ENCODE measurements at places on chromosomes 3 and 15. TPM values are rescaled to one million over a fixed set of nuclear protein-coding genes. Genes with fewer than 3 reads are reported as not detected.

DNA sequence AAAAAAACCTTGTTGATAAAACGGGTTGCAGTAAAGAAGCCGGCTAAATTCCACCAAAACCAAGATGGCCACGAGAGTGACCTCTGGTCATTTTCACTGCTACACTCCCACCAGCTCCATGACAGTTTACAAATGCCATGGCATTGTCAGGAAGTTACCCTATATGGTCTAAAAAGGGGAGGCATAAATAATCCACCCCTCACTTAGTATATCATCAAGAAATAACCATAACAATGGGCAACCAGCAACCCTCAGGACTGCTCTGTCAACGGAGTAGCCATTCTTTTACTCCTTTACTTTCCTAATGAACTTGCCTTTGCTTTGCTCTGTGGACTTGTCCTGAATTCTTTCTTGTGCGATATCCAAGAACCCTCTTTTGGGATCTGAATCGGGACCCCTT, 14.4 kb upstream of the CDC25A start:
- no peak for DNase-seq

The GP5 gene
- 0.71 TPM for polyA plus RNA-seq

GRCh38 chr15:52699457-52699856, 20.3 kb upstream of the ATOSA start:
- DNase-seq = no peak

- DNase-seq = no peak
Measured at GRCh38 chr15:47975427-47975826, 145.4 kb upstream of the SLC24A5 start.

DNA sequence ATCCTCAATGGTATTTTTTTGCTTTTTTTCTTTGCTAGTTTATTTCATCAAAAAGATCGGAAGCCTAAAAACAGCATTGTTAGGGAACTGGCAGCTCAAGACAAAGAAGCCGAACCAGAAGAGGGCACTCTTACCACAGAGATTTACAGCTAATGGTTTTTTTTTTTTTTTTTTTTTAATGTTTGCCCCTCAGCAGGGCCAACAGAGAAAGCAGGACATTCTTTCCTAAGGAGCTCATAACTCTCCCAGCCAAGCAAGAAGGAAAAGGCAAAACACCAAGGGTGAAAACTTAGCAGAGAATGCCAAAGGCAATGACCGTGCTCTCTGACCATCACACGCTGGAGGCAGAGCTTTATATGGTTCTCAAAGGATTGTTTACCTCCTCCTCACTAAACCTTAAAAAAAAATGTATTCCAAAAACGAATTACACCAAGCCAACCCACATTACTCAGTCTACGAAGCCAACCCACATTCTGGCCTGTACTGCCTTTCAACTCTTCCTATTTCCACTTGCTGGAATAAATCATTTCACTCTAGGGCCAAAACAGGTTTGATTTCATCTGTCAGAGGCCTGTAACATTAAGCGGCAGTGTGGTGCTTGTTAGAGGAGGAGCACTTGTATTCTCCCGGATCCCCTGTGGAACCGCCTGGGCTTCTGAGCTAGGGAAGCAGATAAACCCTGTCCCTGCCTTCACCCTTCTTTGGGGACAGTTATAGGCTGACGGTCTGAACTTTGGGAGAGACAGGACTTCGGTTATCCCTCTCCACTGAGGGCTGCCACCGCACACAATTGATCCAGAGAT, 35.6 kb upstream of the GYG1 start:
- DNase-seq = peak; percentile 58

The SV2B gene
- 0.86 TPM for polyA plus RNA-seq

The GNAT1 gene
- not detected for polyA plus RNA-seq

The MOBP gene
- 0.20 TPM for polyA plus RNA-seq

- DNase-seq = no peak
Measured at GRCh38 chr3:45119376-45119775, 26.8 kb downstream of the CDCP1 start.

DNA sequence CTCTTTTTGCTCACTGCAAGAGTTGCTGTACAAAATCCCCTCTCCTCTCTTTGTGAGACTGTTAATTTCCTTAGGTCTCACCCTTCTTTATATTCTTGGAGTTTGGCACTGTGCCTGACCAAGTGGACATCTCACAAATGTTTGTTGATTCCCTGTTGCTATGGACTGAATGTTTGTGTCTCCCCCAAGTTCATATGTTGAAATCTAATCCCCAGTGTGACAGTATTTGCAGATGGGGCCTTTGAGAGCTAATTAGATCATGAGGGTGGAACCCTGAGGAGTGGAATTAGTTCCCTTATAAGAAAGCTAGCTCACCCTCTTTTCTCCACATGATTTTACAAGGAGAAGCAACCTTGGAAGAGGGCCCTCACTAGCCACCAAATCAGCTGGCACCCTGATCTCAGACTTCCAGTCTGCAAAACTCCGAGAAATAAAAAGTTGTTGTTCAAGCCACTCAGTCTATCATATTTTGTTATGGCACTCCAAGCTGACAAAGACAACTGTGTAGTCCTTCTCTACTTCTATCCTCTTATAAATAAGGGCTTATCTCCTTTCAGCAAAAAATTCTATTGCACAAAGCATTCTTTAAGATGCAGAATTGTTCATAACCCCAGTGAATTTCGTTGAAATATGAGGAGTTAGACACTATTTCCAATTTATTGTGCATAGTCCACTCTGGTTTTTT, 65.5 kb upstream of the NPHP3 start:
- no peak for DNase-seq

- no peak for DNase-seq
Measured at GRCh38 chr3:169750665-169751064, 14.2 kb downstream of the TERC start.

GRCh38 chr3:25870452-25870851, 80.6 kb downstream of the OXSM start:
- no peak for DNase-seq

- DNase-seq = no peak
Measured at GRCh38 chr3:193464889-193465288, 86.3 kb upstream of the ATP13A5 start.

DNA sequence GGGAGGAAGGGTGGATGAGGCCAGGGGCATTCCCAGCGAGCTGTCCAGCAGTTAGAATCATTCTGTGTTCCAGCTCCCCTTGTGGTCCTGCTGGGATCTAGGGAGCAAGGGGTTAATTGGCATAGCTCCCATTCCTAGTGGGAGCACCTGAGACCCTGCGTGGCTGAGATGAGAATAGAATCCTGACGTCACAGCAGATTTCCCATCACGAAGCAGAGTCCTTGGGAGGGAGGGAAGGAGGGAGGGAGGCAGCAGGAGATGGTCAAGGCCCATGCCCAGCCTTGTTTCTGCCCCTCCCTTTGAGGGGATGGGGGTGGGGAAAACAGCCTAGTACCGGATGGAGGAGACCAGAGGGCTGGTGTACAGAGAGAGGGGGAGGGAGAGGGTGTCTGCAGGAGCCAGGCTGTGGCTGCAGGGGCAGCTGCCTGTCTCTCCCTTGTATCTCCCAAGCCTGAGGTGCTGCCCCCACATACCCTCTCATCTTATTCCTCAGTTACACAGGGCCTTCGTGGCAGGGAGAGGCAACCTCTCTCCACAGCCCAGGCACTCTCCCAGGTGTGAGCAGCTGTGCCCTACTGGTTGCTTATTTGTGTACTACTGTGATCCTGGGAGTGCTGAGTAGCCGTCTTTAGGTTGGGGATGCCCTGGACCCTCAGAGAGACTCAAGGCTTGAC, 5.4 kb downstream of the TYRO3 start:
- DNase-seq = no peak

Measured in left renal cortex interstitium (tissue), 4 donors.